Stimulated activated CD4-positive, alpha-beta T cell treated with anti-CD3 and anti-CD28 coated beads, Interleukin-1b, Interleukin-23, amount 100 ng/mL, for 1 hour (primary cell): ENCODE measurements at places on chromosomes 2 and 18.

DNA sequence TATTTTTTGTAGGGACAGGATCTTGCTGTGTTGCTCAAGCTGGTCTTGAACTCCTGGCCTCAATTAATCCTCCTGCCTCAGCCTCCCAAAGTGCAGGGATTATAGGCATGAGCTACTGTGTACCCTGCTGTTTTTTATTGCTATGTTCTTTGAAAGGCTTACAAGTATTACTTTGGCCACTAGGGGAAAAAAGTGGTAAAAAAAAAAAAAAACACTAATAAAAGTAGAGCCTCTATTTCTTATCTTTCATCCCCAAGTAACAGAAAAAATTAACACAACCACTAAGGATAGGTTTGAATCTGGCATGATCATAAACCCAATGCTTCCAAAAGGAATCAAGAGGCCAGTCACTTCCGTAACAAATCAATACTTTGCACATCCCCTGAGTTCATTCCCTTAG is 11.6 kb downstream of the NOL10 start:
- DNase-seq: no peak

DNA sequence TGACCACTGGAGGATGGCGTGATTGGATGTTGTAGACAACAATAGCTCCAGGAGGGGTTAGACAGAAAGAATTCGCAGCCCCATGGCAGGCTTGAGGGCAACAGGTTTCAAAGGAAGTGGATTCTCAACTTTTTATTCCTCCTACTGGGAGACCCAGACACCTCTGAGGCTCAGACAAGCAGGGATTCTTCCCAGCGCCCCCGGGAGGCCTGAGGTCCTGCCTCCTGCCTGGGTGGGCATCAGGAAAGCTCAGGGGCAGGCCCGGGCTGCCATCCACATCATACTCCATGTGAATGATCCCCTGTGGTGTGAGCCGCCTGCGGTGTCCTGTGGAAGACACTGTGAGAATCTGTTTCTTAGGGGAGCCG is 203.5 kb downstream of the CYP26B1 start:
- DNase-seq: no peak

- DNase-seq: no peak
These were observed 16.5 kb upstream of the FIGN start for GRCh38 chr2:163752267-163752666.

DNA sequence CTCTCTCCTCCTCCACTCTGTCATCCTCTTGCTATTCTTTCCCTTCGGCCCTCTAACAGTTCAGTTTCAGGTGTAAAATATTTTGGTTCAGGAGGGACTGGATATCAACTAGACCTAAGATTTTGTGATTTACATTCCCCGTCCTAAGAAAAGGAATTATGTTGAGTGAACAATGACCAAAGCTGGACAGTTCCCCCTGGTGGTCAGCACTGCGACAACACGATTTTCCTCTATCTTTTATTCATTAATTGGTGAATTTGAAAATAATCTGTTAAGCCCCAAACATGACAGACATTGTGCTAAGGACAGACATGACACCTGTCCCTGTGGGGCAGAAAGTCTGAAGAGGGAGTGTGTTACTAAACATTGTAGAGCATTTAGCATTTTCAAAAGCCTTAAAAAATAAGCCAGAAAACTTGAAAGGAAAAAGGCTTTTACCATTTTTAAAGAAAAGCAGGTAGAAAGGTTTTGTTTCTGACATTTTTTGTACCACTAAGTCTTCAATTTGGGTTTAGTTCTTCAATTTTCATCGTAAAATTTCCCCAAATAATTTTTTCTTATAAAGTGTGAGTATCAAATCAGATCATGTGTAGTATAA is 28.4 kb upstream of the GTF2A1L start:
- no peak for DNase-seq

GRCh38 chr18:8615397-8616027 is 6.3 kb downstream of the RAB12 start:
- DNase-seq: no peak

DNA sequence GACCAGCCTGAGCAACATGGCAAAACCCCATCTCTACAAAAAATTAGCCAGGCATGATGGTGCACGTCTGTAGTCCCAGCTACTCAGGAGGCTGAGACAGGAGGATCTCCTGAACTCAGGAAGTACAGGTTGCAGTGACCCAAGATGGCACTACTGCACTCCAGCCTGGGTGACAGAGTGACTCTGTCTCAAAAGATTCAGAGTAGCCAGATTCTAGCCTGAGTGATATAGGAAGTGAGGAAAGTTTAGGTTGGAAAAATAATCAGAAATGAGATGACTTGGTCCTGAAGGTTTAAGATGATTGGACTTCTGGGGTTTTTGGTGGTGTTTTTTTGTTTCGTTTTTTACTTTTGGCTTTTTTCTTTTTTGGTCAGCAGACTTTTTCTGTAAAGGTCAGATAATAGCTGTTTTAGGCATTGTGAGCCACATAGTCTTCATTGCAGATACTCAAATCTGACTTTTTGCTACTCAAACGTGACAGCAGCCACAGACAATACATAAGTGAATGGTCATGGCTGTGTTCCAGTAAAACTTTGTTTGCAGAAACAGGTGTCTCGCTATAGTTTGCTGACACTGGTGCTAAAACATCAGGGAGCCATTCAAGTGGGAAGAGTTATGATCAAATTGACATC is 104.1 kb upstream of the UBXN4 start:
- no peak for DNase-seq

- no peak for DNase-seq
These were observed 199.2 kb upstream of the SMAD2 start for GRCh38 chr18:48129621-48130082.

DNA sequence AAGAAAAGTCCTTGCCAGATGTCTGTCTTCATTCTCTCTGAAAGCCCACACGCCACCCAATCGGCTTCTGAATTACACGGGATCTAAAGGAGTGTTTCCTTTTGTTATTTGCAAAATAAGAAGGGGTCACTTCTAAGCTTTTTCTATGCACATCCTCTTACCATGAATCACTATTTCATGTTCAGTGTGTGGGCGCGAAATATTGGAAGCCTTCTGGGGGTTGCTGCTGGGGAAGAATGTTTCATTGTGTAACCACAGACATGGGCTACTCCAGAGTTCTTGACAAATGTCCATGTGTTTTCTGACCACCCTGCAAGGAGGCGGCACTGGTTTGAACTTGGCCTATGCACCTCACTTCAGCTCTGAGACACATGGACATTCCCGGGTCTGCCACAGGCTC is 133.6 kb upstream of the APCDD1 start:
- no peak for DNase-seq
